ENCODE measurements at places on chromosomes 7 and 10. TPM values are rescaled to one million over a fixed set of nuclear protein-coding genes. Genes with fewer than 3 reads are reported as not detected.
A peak's percentile ranks its signal among the peaks of the same experiment; 100 is the strongest.

- H3K27me3 ChIP-seq: no peaks in the 10 kb centered on the region
- H3K36me3 ChIP-seq: peaks cover 20% of the 10 kb centered on the region
- peak overlapping the region; percentile 99 for H3K27ac ChIP-seq
- H3K4me1 ChIP-seq: peaks cover 27% of the 10 kb centered on the region
- DNase-seq: peak; percentile 94
- peak overlapping the region; percentile 51 for H3K4me3 ChIP-seq
Observed at GRCh38 chr10:80464557-80465450, 10.7 kb downstream of the TSPAN14 start.

Gene ZNF398
- 7.1 TPM for total RNA-seq

GRCh38 chr10:99993701-99994689 is 15.8 kb downstream of the DNMBP start:
- no peak overlapping the region for H3K27ac ChIP-seq
- no peak for DNase-seq
- H3K4me1 ChIP-seq: peaks cover 5% of the 10 kb centered on the region
- peaks cover 25% of the 10 kb centered on the region for H3K36me3 ChIP-seq

Gene STAG3
- total RNA-seq: 1.2 TPM

- no peak overlapping the region for H3K27ac ChIP-seq
- peaks cover 6% of the 10 kb centered on the region for H3K27me3 ChIP-seq
- H3K4me3 ChIP-seq: no peak overlapping the region
Observed at GRCh38 chr7:55247428-55247827, 117.7 kb upstream of the LANCL2 start.

DNA sequence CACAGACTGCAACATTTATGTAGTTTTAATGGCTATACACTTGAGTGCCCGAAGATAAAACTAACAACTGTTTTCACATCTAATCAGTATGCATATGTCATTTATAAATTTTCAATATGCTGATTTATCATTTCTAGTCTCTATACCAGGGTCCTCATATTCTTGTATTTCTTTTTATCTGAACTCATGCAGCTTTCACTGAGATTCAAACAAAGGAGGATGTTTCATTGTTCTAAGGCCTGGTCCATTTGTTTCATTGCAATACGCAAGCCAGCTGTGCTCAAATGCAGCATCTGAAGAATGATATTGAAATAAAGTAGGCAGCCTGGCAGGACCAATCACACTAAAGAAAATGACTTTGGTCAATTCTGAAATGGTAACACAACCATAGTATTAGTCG is 31.7 kb downstream of the MAGI2 start:
- DNase-seq: no peak
- no peak overlapping the region for H3K4me3 ChIP-seq
- H3K27ac ChIP-seq: no peak overlapping the region

GRCh38 chr7:16524332-16524731 is 2.3 kb upstream of the LRRC72 start:
- H3K27ac ChIP-seq: no peak overlapping the region
- no peaks in the 10 kb centered on the region for H3K36me3 ChIP-seq
- no peaks in the 10 kb centered on the region for H3K27me3 ChIP-seq
- H3K4me1 ChIP-seq: no peaks in the 10 kb centered on the region

DNA sequence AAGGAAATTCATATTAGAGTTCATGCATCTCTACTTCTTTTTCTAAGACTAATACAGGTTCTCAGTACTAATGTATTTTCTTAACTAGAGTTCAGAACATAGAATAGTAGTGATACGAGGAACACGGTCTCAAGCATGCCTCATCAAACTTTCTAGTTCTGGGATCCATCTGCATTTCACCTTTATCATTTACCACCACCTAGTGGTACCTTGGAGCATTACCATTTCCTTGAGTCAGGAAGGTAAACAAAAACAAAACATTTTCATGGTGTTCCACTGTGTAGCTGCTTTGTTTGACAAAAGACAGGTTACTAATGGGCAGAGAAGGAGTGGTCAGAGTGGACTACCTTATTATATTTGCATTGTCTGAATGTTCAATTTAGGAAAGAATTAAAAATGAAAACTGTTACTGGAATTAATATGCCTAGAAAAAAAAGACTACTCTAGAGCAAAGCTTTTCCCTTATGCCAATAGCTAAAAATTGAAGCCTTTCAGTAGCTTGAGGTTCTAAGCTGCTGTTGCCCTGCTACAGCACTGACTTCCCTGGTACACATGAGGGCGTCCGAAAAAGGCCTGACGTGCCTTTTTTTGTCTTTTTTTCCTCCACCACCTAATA is 44.5 kb downstream of the STARD3NL start:
- H3K27ac ChIP-seq: no peak overlapping the region
- peaks cover 62% of the 10 kb centered on the region for H3K36me3 ChIP-seq
- H3K27me3 ChIP-seq: no peaks in the 10 kb centered on the region
- DNase-seq: no peak
- H3K4me1 ChIP-seq: no peaks in the 10 kb centered on the region

Gene PILRB
- total RNA-seq: 55.2 TPM

Gene GPR26
- not detected for total RNA-seq

DNA sequence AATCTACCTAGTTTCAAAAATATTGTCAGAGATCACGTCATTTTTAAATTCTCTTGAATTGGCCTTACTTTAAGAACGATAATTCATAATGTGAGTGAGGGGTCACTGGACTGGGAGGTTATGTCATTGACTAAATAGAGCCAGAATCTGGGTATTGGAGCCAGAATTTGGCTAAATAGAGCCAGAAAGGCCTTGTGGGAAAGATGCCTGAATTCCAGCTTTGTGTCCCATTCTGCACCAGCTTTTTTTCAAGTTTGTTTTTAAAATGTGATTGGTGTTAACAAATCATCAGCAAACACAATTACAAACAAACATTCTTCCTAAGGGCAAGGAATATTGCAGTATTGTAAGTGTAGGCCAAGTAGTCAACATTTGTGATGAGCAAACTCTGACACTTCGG is 233.2 kb upstream of the PRKCQ start:
- H3K27ac ChIP-seq: no peak overlapping the region
- H3K4me3 ChIP-seq: no peak overlapping the region
- no peak for DNase-seq
- H3K4me1 ChIP-seq: no peaks in the 10 kb centered on the region
- H3K36me3 ChIP-seq: no peaks in the 10 kb centered on the region
- H3K27me3 ChIP-seq: no peaks in the 10 kb centered on the region

- H3K27ac ChIP-seq: no peak overlapping the region
- no peaks in the 10 kb centered on the region for H3K4me1 ChIP-seq
- no peaks in the 10 kb centered on the region for H3K36me3 ChIP-seq
Observed at GRCh38 chr10:118662228-118663035, 67.0 kb upstream of the PRLHR start.

Gene GPR15LG
- not detected for total RNA-seq

DNA sequence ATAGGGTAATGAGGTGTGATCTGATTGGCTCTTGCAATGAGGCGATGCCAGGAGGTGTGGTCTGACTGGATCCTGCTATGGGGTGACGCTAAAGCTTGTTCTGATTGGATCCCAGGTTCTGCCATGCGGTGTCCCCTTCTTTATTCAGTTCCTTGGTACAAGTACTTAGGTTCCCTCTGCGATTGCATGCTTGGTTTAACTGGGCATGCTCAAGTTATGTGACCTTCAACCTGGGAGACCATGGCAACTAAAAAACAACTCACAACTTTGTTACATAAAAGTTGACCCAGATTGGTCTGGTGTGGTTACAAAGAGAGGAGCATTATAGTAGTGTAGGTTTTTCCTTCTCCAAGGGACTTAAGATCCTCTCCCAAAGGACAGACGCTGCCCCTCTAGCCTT is 49.5 kb upstream of the DNAJC1 start:
- no peak for DNase-seq
- no peak overlapping the region for H3K27ac ChIP-seq
- H3K4me3 ChIP-seq: peak overlapping the region; percentile 31

Gene BTBD16
- not detected for total RNA-seq

DNA sequence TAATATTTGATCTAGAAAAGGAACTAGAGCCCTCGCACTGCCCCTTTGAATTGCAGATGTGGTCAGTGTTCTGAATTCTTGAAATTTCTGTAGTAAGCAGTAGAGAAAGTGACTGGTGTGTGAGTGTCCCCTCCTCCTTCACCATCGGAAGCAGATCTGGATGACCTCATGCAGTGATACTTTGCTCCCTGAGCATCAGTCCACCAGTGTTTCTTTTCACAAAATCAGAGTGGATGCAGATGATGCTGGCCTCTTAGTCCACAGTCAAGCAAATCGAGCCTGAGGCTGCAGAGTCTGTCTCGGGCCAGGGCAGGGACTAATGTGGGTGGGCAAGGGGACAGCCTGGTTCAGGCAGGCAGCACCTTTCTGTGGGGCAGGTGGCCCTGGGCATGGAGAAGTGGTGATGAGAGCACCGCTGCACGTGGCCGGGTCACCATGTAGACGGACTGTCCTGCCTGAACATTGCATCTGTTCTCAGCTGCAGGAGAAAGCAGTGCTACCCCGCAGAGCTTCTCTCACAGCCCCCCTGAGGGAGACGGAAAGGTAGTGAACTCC is 5.4 kb downstream of the INSIG1 start:
- no peak overlapping the region for H3K4me3 ChIP-seq
- peaks cover 4% of the 10 kb centered on the region for H3K4me1 ChIP-seq
- no peaks in the 10 kb centered on the region for H3K27me3 ChIP-seq
- DNase-seq: no peak
- H3K27ac ChIP-seq: no peak overlapping the region

Gene GRID2IP
- total RNA-seq: 4.5 TPM

Gene CAMK2B
- 0.14 TPM for total RNA-seq

- DNase-seq: peak; percentile 48
- H3K4me3 ChIP-seq: no peak overlapping the region
- no peak overlapping the region for H3K27ac ChIP-seq
- H3K36me3 ChIP-seq: no peaks in the 10 kb centered on the region
- H3K4me1 ChIP-seq: no peaks in the 10 kb centered on the region
Observed at GRCh38 chr7:152871678-152872060, 112.1 kb downstream of the ACTR3B start.

Data from endodermal cell (in vitro differentiated cells).